WERI-Rb-1 (cell line): ENCODE measurements at places on chromosomes 16 and 17.

DNA sequence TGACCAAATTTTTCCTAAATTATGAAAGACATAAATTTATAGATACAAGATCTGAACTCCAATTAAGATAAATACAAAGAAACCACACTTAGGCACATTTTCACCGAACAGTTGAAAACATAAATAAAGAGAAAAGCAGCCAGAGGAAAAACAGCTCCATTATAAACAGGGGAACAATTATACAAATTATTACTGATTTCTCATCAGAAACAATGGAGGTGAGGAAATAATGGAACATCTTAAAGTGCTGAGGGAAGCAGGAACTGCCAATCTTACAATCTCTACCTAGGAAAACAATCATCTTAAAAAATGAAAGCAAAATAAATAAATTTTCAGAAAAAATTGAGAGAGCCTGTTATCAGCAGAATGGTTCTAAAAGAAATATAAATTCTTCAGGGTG, 234.4 kb upstream of the PMFBP1 start:
- DNase-seq = no peak

DNA sequence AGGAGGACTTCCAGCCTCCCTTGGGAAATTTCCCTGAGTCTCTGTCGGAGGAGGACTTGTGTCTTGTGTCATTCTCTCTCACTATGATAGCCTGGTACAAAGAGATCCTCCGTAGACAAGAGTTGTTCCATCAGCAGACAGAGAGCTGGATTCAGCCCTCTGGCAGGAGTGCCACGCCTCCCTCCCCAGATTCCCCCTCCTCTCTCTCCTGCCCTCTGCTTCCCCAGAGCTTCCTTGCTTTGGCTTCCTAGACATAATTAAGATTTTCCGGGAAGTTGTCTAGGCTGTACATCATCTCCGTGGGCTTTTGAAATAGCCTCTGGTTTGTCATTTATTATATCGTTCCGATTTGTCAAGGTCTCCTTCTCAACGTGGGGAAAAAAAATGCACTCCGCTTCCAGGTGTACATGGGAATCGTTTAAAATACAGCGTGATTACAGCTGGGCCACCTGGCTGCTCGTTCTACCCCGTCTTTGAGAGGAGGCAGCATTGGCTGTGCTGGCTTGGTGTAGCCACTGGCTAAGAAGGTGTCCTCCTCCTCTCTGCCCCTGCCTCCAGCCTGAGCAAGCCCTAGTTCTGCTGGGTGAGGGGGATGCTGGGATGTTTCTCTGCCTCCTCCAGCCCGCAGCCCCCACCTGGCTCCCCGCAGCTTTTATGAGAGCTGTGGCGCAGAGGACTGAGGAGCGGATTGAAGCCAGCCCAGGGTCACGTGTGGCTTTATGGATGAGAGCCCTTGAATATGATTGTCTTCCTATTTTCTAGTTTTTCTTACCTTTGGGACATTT, 282.5 kb downstream of the SNX29 start:
- no peak for DNase-seq

DNA sequence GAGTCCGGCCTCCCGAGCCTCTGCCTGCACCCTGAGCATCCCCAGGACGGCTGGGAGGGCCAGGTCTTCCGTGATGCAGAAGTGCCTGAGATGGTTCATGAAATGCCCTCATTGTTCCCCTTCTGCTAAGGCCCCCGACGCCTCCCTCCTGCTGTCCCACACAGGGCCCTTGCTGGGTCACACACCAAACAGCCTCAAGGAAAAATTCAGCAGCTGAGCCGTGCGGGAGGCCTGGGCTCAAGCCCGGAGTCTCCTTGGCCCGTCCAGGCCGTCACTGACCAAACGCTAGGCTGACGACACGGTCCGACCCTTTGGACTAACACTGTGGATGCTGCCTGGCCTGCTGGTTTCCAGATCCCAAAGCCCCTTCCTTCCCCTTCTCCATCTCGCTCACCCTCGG, 90.2 kb downstream of the RTN4RL1 start:
- no peak for DNase-seq

- peak; percentile 24 for DNase-seq
Measured at GRCh38 chr17:33288954-33289353, 4.1 kb downstream of the ASIC2 start.

- no peak for DNase-seq
Measured at GRCh38 chr17:31672161-31672819, 186.8 kb downstream of the COPRS start.

DNA sequence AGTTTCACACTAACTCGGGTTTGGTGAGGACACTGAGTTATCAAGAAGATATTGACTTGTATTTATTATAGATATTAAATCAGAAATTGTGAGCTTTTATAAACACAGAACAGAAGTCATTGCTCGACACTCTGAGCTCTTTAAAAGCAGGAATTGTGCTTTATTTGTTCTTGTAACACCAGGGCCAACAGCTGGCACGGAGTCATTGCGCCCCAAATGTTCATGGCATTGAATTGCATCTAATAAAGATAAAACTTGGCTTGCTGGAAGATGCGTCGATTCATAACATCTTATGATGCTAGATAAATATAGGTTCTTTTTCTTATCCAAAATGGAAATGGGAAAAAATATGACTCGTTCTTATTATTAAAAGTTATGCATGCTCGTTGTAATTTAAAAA, 11.8 kb upstream of the MLYCD start:
- no peak for DNase-seq

- no peak for DNase-seq
Measured at GRCh38 chr17:29358416-29358815, 31.7 kb upstream of the TAOK1 start.
